ENCODE measurements at places on chromosomes 12 and 14.

DNA sequence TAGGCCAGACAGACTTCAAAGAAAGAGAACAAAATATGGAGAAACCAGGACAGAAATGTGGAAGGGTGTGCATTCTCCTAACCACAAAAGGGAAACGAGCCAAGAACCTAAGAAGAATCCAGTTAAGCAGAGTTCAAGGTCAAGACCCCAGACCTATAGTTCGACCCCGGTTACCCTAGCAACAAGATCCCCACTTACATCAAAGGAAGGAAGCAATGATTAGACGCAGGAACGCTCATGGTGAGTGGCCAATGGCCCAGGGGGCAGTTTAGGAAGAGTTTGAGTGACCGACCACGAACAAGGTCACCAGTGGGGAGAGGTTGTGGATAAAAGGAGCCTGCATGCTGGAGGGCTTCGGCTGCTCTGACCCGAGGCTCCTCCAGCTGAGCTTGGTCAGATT is 36.2 kb downstream of the OAS2 start:
- no peak for DNase-seq

- DNase-seq, result no peak
These were observed 58.3 kb downstream of the SLC8A3 start for GRCh38 chr14:70130482-70130881.

DNA sequence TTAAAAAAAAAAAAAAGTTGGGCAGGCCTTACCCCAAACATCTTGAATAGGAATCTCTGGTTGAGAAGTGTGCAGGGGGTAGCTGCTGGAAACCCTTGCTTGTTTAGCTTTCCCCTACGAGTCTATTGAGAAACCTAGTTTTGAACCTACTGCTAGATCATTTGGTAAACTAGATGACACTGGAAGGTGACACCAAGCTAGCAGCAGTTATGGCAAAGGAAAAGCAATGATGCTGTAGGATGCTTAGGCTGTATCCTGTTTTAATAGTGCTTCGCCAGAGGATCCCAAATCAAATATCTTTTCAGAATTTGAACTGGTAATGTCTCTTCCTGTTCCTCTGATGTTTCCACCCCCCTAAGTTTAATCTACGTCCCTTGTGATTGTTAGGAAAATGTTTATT is 5.5 kb upstream of the PCED1B start:
- DNase-seq, result no peak

DNA sequence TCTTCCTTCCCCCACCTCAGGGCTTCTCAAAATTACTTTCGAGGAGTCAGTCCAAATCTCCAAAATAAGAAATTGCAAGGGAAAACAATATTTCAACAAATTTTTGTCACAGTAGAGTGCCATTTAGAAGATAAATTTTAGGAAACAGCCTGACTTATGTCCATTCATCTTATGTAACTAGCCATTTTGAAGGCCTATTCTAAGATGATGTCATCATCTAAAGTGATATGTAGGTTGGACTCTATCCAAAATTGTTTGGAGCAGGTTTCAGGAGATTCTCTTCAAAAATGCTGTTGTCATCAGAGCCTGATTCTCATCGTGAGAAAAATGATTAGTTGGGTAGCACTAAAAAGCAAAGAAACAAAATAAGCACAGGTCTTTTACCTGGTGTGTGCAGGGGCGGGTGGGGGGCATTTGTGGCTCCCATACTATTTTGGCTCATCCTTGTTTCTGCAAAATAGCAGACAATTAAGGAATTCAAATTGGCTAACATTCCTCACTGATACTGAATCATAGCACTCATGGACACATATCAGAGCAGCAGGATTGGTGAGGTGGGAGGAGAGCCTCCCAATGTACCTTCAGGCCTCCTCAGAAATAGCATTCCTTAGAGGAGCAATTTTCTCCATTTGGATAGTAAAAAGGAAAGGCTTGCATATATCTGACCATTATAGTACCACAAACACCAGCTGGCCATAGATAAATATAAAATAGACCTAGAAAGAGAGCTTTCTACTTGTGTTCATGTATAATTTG is 360.9 kb upstream of the NAV3 start:
- no peak for DNase-seq

DNA sequence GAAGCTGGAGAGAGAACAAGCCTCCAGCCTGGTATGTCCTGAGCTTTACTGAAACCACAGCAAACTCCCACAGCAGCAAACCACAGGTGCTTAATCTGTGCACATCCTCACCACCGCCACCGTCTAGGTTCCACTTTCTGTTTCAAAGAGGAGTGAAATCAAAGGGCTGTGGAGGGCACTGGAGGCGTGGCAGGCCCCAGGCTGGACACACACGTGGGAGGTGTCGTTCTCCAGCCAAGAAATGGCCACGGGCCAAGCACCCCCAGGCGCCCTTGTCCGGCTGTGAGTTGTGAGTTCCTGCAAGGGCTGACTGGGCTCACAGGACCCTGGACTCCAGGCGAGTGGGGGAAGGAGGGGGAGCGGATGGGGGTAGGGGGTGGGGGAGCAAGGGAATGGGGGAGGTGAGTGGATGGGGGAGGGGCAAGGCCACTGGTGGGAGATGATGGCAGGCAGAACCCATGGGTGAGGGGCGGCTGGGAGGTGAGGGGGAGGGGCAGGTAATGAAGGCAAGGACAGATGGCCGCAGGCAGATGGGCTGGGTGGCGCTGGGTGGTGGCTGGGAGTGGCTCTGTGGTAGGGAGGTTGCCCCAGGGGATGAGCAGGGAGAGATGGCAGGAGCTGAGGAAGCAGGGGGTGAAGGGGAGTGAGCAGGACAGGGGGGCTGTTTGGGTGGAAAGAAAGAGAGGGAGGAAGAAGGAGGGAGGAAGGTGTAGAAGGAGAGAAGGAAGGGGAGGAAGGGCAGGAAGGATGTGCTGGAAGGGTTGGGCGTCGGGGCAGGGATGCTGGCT is 86.7 kb downstream of the NCOR2 start:
- no peak for DNase-seq

- no peak for DNase-seq
These were observed 136.1 kb downstream of the GCH1 start for GRCh38 chr14:54766276-54767138.

GRCh38 chr12:108129017-108129812 is at the start of gene WSCD2:
WSCD2 (plus strand) TSS chr12:108129288; CDS start chr12:108195833, 66,545 bp downstream.
- peak; percentile 1 for DNase-seq

- no peak for DNase-seq
These were observed 1.9 kb downstream of the TMEM253 start for GRCh38 chr14:21102521-21103410.

DNA sequence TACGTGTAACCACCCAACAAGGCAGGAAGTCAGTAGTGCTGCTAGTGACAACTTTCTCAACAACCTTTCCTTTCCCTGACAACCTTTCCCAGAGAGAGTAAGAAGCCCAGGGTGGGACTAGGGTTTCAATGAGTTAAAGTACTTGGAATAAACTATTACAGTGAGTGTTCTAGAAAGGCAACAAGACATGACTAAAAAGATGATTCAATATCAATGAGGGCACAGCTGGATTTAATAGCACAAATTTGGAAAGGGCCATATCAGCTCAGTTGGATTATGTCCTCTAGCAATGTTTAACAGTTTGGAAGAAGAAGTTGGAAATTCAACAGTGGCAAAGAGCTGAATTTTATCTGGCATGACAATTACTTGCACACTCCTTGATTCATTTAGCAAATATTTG is 90.4 kb upstream of the GRIN2B start:
- no peak for DNase-seq

GRCh38 chr12:38154096-38155019 is 162.2 kb upstream of the ALG10B start:
- DNase-seq, result no peak

GRCh38 chr14:96205059-96205977 is 679 bp downstream of the BDKRB2 start:
- peak; percentile 9 for DNase-seq

GRCh38 chr14:54475187-54475899 is 13.4 kb downstream of the GMFB start:
- no peak for DNase-seq

DNA sequence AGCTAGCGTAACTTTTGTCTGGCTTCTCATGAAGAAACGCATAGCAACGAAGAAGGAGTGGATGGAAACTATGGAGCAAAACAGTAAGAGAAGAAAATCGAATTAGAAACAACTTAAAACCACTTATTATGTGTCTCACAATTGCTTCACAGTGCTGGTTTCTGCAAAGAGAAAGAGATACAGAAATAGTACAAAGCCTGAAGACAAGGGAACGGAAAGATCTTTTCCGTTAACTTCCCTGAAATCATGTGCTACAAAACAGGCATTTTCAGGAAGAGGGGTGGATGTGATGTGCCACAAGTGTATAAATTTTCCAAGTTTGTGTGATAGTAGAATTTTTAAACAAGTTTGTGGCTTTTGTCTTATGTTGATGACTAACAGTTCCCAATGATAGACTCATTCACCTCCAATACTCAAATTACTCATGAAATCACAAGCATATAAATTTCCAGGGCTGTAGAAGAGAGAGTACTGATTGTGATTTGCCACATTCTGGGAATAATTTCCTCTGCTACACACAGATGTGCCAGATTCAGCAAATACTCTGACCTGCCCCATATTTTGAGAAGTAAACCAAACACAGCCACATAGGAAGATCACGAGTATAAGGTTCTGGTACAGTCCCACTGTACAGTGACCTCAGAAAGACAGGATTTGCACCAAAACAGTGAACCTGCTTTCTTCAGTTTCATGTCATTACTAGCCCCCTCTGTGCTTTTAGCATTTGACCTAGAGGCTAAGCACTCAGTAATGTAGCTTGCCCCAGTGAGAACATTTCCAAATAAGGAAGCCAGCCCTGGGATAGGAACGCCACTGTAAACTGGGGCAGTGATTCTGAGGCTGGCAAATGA is 41.4 kb upstream of the PPFIA2 start:
- no peak for DNase-seq

DNA sequence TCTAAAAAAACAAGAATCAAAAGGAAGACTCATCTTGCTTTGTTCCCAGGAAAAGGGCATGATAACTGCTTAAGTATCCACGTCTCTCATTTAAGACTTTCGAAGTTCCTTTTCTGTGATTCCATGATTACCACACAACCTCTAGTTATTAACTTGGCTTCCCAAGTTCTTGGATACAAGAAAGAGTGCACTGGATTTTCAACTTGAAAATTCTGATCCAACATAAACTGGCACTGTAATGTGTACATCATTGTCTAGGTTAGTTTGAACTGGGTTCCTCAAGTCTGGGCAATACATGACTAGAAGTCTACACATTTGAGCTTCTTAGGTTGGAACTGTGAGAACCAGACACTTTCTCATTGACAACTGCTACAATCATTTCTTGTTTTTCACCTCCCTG is 1.6 kb downstream of the KLHL28 start:
- DNase-seq, result peak; percentile 16

GRCh38 chr12:112330706-112331105 is 51.5 kb downstream of the HECTD4 start:
- DNase-seq, result no peak

GRCh38 chr14:57749267-57749666 is 116.6 kb downstream of the SLC35F4 start:
- DNase-seq, result no peak

- peak; percentile 74 for DNase-seq
These were observed at the start of gene FLVCR2 for GRCh38 chr14:75578102-75578785. FLVCR2 (plus strand) TSS chr14:75578620; CDS start chr14:75578973, 353 bp downstream.

DNA sequence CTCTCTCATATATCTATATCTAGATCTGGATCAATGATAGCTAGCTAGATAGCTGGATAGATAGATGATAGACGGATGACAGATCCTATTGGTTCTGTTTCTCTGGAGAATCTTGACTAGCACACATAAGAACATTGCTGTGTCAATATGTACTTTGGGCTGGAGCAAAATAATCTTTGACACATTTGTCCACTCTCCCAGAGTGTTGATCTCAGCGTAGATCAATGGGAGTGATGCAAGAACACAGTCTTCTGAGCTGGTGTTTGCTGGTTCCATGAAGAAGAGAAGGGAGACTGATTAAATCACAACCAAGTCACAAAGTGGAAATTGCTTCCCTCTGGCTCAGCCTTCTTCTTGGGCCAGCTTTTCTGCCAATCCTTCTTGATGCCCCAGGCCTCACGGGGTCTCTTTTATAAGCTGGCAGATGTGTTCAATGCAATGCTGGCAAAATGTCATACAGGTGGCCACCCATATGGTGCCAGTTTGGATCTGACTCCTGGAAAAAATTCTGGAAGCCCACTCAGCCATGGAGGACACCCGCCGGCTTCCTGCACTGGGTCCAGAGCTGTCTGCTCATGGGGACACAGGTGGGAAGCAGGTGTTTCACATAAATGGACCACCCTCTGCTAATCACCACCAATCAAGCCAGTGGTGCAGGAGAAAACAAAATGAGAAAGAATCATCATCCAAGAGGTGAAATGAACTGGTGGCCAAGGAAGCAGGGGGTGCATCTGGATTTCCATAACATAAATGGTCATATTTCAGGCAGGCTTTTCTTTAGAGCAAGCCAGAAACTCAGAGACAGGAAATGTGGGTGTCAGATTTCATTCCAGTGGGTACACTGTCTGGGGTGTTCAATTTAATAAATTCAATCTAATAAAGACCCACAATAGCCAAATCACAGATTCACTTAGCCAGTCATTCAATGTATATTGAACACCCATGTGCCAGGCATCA is 310.3 kb downstream of the DPF3 start:
- DNase-seq, result no peak

DNA sequence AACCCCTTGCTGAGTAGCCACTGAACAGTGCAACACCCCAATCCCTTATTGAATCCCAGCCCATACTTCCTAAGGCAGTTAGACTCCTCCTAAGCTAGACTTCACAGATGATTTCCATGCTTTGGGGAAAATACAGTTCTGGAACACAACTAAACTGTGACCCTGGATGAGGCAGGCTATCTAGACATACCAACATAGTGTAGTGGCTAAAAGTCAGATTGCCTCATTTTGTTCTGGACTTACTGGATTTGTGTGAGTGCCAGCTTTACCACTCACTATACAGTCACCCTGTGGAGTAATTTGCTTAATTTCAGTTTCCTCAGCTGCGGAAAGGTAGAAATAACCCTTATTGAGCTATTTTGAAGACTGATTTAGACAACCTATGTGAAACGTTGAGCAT is 203.1 kb downstream of the ASCL1 start:
- DNase-seq, result no peak

GRCh38 chr12:12925388-12925787 is 26.6 kb downstream of the GPRC5D start:
- no peak for DNase-seq

- DNase-seq, result no peak
These were observed 10.7 kb downstream of the DHRS2 start for GRCh38 chr14:23646648-23647549.

DNA sequence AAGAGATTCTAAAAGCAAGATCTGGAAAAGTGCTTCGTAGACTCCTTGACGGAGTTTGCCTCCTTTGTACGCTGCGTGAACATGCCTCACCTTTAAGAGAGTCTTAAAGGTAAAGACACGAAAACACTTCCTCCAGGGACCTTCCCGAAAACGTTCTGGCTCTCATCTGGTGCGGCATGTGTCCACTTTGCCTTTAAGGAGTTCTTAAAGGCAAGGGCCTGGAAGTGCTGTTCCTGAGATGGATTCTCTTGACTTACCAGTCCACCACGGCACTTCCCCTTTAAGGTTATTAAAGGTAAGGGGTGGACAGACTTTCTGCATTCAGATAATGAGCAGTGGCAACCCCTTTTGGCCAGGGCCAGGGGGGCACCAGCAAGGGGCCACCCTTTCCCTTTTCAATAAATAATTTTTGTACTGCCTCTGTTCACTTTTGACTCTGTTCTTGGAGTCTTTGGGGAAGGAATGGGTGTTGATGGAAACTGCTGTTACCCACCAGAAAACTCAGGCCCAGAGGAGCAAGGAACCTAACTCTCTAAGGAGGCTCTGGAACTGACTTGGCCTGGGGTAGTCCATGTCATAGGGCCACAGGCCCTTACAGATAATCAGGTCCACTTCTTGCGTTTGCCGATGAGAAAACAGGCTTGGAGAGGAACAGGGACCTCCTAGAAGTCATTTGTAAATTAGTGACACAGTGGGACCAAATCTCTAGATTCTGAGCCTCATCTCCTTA is 4.4 kb downstream of the REM2 start:
- DNase-seq, result no peak

GRCh38 chr14:80206351-80207080 is 4.8 kb downstream of the DIO2 start:
- DNase-seq, result no peak

Measured in Kasumi-1 (cell line).